Glutamatergic neuron (in vitro differentiated cells): ENCODE measurements at places on chromosomes 6 and 20. TPM values are rescaled to one million over a fixed set of nuclear protein-coding genes. Genes with fewer than 3 reads are reported as not detected.

Gene RAD21L1
- total RNA-seq, result not detected

Gene MCM3
- total RNA-seq, result 21.5 TPM

Gene VWA7
- total RNA-seq, result 3.2 TPM

Gene TNNC2
- total RNA-seq, result 0.64 TPM

Gene MEI4
- total RNA-seq, result 0.86 TPM

- no peak for DNase-seq
These were observed 51.9 kb downstream of the BTBD9 start for GRCh38 chr6:38587766-38588362.

GRCh38 chr6:156747715-156748114 is 29.5 kb upstream of the ARID1B start:
- no peak for DNase-seq

DNA sequence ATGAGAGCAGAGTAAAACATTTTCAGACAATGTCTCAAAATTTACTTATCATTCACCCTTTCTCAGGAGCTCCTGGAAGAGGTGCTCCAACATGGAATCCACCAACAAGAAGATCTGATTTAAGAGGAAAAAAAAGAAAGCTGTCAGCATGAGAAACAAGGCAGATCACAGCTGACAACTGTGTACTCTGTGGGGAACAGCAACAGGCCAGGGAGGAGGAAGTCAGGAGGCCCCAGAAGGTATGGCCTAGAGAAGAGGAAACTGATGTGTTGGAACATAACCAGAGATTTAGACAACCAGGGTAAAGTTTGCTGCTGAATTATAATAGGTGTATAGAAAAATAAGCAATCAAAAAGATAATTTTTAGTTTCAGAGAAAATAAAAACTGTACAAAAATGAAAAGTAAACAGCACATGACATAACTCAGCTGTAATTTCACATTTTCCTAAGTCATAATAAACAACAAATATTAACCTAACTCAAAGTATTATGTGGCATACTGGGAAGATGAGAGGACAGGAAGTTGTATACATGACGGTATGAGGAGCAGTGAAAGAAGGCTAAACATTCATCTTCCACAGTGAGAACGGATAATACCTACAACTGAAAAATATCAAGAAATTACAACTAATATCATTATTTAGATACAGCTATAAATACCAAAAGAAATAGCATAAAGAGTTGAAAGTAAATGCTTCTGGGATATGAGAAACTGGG is 113.6 kb upstream of the EMILIN3 start:
- DNase-seq, result no peak

DNA sequence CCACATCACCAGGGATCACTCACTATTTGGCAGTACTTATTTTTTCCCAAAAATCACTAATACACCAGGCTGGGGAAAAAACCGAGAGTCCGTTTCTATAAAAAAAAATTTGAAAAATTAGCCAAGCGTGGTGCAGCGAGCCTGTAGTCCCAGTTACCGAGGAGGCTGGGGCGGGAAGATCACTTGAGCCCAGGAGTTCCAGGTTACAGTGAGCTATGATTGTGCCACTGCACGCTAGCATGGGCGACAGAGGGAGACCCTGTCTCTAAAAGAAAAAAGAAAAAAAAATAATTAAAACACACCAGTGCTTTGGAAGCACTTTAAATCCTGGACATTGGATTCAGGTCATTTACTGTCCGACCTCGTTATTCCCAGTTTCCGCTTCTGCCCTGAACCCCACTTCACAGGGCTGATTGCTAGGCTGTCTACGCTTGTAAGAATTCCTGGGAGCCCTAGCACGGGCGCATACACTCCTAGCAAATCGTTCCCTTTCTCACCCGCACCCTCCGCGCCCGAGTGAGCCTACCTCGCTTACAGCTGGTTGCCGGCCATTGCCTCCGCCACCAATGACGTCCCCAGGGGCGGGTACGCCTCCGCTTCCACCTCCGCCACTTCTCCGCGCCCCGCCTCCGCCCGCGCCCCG is at the start of gene TPMT:
TSS of gene TPMT (minus strand) at position 571 of the 643 bp plus-strand sequence. CDS start 5,950 bp downstream, outside the sequence.
- peak; percentile 18 for DNase-seq

GRCh38 chr6:101517632-101518031 is 124.1 kb downstream of the GRIK2 start:
- DNase-seq, result no peak

DNA sequence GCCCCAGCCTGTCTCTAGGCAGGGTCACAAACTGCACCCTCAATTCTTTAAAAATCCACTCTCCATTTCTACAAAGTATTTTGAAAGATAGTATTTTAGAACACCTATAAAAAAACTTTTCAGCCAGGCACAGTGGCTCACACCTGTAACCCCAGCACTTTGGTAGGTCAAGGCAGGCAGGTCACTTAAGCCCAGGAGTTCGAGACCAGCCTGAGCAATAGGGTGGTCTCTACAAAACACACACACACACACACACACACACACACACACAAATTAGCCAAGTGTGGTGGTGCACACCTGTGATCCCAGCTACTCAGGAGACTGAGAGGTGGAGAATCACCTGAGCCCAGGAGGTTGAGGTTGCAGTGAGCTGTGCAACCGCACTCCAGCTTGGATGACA is 30.2 kb downstream of the SLC23A2 start:
- DNase-seq, result no peak

DNA sequence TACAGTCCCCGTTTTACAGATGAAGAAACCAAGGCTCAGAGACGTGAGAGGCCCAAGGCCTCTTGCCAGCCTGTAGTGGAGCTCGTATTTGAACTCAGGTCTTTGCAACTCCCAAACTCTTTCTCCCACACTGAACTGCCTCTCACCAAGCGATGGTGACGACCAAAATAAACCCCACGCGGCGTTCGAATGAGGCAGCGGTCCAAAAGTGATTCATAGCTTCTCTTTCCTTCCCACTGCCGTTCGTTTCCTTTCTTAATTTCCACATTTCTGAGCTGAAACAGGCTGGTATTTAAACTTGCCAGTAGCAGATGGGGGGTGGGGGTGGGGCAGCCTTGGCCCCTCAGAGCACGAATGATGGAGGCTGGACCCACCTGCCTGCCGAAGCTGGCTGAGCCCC is 252.9 kb upstream of the KCNG1 start:
- DNase-seq, result no peak

DNA sequence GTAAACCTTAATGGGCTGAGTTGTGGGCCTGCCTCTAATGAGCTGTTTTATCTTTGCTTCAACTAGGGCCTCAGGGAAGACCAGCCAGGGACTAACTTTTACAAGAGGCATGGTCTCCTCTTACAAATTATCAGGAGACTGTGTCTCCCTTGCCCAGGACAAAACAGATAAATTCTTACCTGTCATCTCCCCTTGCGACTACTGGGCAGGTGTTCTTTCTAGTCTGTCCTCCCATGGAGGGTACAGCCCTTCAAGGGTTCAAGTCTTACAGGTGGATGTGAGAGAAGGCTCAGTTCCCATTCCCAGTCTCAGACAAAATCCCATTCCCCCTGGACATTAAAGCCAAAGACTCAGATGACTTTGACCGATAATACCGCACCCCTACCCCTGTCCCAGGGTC is 13.6 kb downstream of the RRBP1 start:
- no peak for DNase-seq

- DNase-seq, result peak; percentile 44
These were observed 1.2 kb downstream of the LAMA5 start for GRCh38 chr20:62365814-62366369.

DNA sequence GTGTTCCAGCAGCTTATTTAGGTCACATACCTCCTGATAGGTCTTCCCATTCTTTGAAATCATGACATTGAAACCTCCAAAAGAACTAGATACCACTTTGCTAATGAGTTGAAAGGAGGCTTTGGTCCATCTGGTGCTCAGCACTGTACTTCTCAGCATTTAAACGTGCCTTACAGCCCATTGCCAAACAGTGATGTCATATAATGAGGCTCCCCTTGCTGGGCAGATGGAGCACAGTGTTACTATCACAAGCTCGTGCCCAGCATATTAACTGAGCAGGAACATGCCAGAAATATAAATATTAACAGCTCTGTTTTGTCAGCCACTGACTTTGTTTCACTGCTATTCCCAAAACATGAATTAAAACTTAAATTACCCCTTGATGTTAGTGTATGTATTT is 25.5 kb upstream of the MAPK13 start:
- no peak for DNase-seq

DNA sequence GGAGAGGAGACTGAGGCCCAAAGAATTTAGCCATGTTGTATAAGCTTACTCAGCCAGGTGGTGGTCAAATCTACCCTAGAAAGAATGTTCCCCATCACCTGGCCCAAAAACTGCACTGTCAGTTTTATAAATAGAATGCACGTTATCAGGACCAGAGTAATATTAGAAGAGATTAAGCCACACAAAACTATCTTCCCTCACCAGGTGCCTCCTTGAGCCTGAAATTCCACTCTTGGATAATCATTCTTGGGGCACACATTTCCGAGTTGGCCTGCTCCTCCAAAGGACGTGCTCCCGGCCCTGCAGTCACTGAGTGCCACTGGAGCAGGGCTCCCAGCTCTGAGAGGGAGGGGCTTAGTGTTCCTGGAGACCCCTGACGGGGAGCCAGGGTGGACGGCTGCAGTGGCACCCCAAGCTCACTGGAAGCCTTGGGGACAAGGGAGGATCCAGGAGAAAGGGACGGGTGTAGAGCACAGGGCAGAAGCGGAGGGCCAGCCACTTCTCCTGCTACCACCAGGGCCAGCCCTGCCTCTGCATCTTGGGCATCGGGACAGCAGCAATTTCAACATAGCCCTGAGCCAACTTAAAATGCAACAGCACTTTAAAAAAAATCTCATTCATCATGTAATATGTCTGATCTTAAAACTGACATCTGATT is 160.8 kb upstream of the QKI start:
- DNase-seq, result no peak

DNA sequence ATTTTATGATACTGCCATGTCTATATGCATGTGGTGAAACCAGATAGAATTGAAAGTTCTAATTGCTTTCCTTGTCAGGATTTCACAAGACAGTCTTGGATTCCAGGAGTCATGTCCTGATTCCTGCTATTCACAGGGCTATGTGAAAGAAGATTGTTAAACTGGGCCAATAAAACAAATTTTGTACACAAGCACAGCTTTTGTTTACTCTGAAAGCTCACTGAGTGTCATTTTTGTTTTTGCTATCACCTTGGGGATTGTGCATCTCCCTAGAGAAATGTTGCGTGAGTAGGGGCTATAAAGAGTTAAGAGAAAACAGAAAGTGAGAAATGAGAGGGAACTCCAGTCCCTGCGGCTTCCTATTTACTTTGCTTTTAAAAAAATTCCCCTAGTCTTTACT is 627.5 kb downstream of the PKHD1 start:
- DNase-seq, result no peak

DNA sequence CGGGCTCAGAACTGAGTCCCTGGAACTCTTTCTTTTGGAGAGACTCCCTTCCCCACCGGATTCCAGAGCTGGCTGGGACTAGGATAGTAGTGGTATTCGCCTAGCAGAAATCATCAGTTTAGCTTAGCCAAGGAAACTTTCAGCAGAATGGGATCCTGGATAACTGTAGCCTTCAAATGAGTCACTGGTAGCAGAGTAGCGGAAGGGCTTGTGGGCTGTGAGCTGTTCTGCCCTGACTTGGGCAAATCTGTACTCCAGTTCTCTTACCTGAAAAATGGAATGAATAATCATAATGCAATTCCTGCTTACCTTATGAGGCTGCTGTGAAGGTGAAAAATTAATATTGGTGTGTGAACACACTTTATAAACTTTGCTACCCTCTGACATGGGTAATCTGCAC is 244.3 kb upstream of the CHD6 start:
- no peak for DNase-seq

GRCh38 chr6:4905826-4906225 is 98.0 kb downstream of the RPP40 start:
- DNase-seq, result no peak

- DNase-seq, result no peak
These were observed 36.5 kb upstream of the MPC1 start for GRCh38 chr6:166419286-166419685.

DNA sequence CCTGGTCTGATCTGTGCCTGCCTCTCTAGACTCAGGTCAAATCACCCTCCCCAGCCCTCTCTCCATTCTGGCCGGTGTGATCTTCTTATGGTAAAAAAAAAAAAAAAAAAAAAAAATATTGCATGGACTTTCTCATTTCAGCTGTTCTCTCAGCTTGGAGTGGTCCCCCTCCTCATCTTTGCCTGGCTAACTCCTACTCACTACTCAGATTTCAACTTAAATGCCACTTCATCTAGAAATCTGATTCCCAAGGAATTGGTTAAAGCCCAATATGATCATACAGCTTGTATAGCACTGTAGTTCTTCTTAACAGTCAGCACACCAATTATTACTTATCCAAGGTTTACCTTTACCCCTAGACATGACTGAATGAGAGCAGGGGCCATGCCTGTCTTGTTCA is 105.9 kb upstream of the CARMIL1 start:
- DNase-seq, result no peak

- no peak for DNase-seq
These were observed 109.0 kb upstream of the COL21A1 start for GRCh38 chr6:56356426-56356825.

DNA sequence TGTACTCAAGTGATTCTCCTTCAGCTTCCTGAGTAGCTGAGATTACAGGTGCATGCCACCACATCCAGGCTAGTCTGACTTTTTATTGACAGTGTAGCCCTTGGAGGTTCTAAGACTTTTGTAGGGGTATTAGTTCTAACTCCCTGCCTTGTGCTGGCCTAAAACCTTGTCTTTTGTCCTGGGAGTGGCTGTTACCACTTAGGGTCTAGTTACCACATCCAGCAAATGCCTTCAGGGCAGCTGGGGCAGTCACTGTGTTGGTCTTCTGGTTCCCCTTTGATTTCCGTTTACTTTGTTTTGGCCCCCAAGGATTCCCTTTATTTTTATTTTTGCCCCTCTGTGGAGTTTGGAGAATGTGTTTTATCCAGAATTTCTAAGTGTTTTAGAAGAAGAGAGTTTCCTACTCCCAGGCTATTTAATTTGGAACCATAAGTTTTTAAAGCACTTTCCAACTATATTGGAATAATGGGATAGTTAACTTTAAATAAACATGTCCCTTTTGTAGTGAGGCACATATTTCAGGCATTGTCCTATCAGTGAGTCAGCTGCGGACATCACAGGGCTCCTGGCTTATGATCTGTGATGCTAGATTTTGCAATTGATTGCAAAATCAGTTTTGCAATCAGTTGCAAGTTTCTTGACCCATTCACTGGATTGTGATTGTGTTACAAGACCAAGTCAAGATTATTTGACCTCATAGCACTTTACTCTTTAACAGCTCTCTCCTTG is 25.0 kb downstream of the IL22RA2 start:
- no peak for DNase-seq
